ENCODE measurements at places on chromosomes 5 and 9.

DNA sequence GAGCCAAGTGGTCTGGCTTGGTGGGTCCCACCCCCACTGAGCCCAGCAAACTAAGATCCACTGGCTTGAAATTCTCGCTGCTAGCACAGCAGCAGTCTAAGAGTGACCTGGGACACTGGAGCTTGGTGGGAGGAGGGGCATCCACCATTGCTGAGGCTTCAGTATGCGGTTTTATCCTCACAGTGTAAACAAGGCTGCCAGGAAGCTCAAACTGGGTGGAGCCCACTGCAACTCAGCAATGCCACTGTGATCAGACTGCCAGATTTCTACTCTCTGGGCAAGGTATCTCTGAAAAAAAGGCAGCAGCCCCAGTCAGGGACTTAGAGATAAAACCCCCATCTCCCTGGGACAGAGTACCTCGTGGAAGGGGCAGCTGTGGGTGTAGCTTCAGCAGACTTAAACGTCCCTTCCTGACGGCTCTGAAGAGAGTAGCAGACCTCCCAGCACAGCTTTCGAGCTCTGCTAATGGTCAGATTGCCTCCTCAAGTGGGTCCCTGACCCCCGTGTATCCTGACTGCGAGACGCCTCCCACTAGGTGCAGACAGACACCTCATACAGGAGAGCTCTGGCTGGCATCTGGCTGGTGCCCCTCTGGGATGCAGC, 18.2 kb upstream of the STK32A start:
- no peak for DNase-seq

DNA sequence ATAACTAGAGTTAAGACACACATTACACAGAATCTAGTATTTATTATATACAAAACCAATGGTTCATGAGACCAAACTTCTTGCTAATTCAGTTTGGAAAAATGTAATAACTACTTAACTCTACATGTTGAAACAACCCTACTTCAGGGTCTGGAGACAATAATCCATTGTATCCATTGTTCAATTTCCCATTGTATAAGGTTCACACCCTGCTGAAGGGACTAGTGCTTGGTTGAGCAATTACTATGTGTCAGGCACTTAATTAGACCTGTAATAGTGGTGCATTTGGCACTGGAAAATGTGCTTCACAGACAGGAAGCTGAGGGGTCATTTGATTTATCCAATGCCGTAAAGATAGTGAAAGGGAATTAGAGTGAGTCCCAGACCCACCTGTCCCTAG, 114.3 kb upstream of the PAPPA start:
- no peak for DNase-seq

DNA sequence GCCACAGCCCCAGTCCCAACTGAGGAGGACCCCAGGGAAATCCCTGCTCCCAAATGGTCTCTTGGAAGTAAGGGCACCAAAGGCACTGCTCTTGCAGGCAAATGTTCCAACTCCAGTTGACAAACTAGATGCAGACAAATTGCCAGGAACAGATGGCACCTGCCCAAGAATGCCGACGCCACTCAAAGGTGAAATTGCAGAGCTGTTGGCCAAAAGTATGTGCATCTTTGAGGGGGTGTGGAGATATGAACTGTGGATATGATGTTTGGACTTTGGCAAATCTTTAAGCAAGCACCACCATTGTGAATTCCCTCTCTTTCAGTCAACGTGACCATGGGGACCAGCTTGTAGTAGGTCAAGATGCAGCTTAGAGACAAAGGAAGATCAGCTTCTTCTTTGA, 12.0 kb upstream of the CPLX2 start:
- no peak for DNase-seq

DNA sequence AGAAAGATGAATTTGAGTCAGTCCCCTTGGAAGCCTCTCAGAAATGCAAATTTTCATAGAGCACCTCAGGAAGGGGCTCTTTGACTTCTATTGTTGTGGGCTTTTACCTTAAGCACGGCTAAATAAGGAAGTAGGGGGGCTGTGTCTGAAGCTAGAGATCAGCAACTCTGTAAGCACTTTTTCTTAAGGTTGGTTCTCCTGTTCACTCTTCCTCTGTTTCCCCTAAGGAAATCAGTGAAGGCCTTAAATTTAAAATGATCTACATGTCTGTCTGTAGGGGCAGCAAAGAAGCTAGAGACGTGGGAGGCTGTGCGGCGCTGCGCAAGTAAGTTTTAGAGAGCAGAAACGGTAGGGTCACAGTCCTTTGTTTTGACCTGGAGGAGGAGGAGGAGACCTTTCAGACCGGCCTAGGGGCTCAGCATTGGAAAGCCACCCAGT, 1.2 kb upstream of the CDC14B start:
- peak; percentile 31 for DNase-seq

DNA sequence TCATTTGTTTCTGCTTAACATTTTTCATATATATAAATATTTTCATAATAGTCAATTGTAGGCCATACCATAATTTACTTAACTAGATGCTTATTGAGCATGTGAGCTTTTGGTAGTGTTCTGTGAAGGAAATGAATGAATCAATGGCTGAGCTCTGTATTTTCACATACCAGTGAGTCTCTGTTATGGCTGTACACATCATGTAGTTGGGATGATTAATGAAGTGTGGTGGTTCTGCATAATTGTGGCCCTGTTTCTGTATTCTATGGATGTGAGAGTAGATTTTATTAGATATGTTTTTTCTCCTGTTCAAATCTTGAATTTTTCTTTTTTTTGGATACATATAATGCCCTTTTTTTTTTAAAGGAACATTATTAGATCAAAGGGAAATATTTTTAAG, 56.2 kb downstream of the CTNNA1 start:
- no peak for DNase-seq

DNA sequence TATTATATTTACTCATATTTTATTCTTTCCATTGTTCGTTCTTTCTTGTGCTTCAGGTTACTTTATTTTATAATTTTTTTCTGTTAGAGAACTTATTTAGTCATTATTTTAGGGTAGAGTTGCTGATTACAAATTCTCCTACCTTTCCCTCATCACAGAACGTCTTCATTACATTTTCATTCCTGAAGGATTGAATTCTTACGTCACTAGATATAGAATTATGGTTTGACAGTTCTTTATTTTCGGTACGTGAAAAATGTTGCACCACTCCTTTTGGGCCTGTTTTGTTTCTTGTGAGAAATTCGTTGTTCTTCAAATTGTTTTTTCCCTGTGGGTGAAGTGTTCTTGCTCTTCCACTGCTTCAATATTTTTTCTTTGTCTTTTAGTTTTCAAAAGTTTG, 20.8 kb upstream of the OR2S2 start:
- DNase-seq, result no peak

- DNase-seq, result no peak
Observed at GRCh38 chr5:146296245-146296644, 42.4 kb upstream of the POU4F3 start.

- no peak for DNase-seq
Observed at GRCh38 chr5:140018096-140018481, 25.0 kb downstream of the NRG2 start.

- DNase-seq, result peak; percentile 81
Observed at GRCh38 chr9:124256517-124257069, 1.2 kb upstream of the NEK6 start.

DNA sequence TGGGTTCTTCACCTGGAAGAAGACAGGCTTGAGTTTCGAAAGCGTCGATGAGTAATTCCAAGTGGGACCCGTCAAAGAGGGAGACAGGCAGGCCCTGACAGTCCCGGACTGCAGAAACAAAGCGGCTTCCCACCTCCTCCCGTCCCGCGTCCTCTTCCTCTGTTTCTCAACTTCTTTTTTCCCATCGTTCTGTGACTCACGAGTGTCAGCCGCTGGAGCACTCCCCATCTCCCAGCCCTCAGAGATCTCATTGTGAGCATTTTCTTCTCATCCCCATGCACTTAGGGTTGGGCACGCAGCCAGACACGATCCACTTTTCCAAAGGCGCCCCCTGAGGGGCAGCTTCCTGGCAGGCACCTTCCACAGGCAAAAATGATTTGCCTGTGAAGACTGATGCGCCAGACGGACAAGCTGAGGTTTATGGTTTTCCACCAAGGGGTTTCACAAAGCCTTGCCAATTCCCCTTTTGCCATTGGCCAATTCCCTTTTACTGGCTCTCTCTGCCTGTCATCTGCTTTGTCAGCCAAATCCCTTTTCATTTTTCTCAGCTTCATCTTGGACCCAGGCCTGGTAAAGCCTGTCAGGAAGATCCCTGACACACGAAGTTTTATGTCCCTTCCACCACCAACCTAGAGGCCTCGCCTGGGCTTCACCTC, 86.5 kb upstream of the ANKRD55 start:
- DNase-seq, result no peak

GRCh38 chr5:170629566-170630175, 125.9 kb downstream of the KCNIP1 start:
- DNase-seq, result no peak

GRCh38 chr5:165152058-165152457, 1646.6 kb downstream of the MAT2B start:
- DNase-seq, result no peak

DNA sequence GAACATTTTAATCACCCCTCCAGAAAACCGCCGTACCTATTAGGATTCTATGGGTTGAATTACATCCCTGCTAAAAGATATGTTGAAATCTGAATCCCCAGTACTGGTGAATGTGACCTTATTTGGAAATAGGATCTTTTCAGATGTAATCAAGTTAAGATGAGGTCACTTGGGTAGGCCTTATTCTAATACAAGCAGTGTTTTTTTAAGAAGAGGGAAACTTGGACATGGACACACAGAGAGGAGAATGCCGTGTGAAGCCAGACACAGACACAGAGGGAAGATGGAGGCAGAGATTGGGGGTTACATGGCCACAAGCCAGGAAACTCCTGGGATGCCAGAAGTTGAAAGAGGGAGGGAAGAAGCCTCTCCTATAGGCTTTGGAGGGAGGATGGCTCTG, 183.5 kb downstream of the GNA14 start:
- DNase-seq, result no peak

GRCh38 chr5:133468596-133468995, 143.7 kb downstream of the FSTL4 start:
- no peak for DNase-seq

DNA sequence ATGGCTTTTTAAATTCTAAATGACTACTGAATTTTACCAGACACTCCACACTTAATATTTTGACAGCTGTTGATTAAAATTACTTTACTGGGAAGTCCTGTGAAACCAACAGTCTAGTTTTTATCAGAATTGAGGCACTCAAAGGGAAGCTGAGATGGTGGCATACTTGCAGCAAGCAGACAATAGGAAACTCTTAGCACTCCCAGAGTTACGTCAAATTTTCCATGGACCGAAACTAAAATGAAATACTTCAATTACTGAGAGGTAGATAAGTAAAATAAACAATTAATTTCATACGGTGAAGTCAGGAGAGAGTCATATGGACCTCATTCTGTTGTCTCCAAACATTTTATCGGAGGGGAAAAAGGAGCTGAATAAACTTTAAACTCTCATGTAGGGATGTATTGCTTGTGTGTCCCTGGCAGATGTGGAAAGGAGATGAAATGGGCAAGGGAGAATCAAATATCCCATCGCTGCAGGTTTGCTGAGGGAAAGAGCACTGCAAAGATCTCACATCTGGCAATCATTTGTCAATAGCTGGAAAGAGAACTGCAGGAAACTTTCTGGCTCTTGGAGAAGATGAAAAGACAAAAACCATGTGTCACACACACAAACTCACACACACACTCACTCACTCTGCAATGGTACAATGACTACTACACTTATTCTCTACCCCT, 189.4 kb downstream of the BNC2 start:
- peak; percentile 74 for DNase-seq

- DNase-seq, result no peak
Observed at GRCh38 chr9:135555203-135555602, 6.4 kb upstream of the PAEP start.

DNA sequence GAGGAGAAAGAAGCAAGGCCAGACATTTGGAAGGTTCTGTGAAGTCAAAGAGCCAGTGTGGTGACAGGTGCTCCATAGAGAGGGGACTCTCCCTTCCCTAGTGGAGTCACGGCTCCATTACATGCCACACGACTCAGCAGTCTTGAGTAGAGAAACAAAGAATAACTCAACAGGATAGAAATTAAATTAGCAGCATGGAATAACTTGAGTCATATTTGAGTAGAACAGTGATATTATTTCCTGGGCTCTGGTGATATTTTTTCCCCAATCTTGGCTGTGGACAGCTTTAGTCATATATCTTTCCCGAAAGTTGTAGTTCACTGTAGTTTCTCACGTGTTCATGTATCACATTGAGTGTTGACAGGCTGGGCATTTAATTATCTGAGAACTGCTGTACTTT, 149.7 kb upstream of the EFNA5 start:
- DNase-seq, result no peak

DNA sequence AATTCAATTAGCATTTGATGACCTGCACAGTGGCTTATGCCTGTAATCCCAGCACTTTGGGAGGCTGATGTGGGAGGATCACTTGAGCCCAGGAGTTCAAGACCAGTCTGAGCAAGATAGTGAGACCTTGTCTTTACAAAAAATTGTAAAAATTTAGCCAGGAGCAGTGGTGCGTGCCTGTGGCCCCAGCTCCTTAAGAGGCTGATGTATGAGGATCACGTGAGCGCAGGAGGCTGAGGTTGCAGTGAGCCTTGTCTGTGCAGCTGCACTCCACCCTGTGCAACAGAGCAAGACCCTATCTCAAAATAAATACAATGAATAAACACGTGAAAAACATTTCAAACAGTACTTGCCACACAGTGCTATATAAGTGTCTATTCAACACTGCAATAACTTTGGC, 4.2 kb downstream of the ABCA1 start:
- no peak for DNase-seq

DNA sequence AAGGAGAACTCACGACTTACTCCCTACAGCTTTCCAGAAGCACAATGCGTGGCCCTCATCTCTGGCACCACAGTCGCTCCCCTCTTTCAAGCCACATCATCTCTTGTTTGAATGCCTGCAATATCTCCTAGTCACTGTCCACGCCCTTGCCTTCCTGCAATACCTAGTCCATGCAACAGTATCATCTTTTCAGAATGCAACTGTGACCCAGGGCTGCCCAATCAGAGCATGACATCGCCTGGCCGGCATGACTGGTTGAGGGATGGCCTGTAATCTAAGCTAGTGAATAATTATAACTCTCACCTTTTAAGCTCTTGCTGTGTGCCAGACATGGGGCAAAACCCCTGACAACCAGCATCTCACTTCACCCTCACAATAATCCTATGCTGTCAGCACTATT, 52.5 kb upstream of the CPEB4 start:
- no peak for DNase-seq

DNA sequence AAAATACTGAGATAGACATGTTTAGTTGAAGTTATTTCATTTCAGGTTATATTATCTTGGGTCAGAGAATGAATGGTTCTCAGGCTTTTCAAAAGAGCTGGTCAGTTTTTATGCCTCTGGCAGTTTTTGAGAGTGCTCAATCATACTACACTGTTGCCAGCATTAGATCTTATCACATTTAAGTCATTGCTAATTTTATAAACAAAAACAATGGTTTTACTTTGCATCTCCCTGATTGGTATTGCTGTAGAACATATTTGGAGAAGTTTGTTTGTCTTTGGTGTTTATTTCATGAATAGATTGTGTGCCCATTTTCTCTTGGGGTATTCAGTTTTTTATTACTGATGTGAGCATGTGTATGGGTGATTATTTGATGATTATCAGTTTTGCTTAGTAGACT, 1.5 kb downstream of the CATSPER3 start:
- DNase-seq, result no peak
